ENCODE measurements at places on chromosomes 3 and 15.

DNA sequence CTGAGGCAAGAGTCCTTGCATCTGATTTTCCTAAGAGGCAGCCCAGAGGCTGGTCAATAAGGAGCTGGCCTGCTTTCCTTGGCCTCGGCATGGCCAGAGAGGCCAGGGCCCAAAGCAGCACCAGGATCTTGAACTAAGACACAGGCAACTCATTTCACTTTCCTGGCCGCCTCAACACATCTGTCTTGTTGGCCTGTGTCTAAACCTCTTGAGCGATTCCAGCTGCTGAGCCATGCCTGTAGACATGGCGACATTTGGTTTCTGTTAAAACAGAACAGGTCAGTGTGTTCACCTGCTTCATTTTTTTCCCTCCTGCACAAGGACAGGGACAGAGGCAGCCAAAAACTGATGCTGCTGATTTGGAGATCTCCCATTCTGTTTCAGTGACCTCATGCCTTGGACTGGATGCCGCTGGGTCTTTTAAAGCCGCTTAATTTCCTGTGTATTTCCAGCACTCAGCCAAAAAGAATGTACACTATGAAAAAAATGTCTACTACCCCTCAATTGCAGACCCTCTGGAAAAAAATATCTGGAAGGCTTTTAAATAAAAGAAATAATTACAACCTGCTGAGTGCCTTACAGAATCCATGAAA is 266.6 kb upstream of the ICE2 start:
- no peak for DNase-seq

- DNase-seq, result no peak
Observed at GRCh38 chr15:97576929-97577645, 383.4 kb upstream of the ARRDC4 start.

DNA sequence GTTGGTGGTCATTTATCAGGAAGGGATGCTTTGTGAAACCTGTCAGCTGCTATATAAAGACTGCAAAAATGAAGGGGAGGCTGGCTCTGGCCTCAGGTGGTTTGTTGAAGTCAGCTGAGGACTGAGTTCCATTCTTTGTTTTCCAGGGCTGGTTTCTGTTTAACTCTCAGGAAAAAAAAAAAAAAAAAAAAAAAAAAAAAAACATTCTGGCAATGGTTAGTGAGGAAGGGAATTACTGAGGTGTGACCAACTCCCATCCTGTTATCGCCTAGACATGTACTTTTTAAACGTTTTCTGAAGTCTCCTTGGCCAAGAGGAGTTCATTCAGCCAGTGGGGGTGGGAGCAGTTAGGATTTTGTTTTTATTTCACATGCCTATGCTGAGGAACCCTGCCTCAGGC is 316.3 kb downstream of the OXSM start:
- no peak for DNase-seq

GRCh38 chr3:160065786-160066185 is 77.2 kb downstream of the IL12A start:
- DNase-seq, result no peak

All from glomerular endothelial cell (primary cell).